Thoracic aorta (tissue), 2 donors: ENCODE measurements at places on chromosomes 4 and X. TPM values are rescaled to one million over a fixed set of nuclear protein-coding genes. Genes with fewer than 3 reads are reported as not detected.

Gene KCTD8
- total RNA-seq = 1.8 TPM

Gene FAM133A
- 0.35 TPM for total RNA-seq

- no peak for DNase-seq
Measured at GRCh38 chr4:158605393-158605792, 66.3 kb downstream of the C4orf46 start.

Gene GAGE1
- not detected for total RNA-seq

Gene PABPC1L2B
- not detected for total RNA-seq

Gene C4orf36
- not detected for total RNA-seq

GRCh38 chr4:140611854-140612253, 43.1 kb upstream of the UCP1 start:
- DNase-seq = no peak

DNA sequence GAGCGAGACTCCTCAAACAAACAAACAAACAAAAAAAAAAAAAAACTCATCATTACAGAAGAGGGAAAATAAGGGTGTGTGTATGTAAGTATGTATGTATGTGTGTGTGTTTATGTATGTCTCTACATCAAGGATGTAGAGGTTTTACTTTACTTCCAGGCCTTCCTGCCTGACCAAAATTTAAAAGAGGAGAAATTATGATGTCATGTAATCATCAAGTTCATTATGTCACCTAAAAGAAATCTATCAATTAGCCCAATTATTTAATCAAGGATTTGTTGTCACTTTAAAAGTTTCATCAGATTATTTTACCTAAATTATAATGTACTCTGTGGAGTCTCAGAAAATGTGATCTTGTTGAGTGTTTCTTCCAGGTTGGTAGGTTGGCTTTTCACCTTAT, 21.6 kb downstream of the GUCY1A1 start:
- DNase-seq = no peak

- no peak for DNase-seq
Measured at GRCh38 chrX:11952176-11952720, 186.0 kb upstream of the FRMPD4 start.

DNA sequence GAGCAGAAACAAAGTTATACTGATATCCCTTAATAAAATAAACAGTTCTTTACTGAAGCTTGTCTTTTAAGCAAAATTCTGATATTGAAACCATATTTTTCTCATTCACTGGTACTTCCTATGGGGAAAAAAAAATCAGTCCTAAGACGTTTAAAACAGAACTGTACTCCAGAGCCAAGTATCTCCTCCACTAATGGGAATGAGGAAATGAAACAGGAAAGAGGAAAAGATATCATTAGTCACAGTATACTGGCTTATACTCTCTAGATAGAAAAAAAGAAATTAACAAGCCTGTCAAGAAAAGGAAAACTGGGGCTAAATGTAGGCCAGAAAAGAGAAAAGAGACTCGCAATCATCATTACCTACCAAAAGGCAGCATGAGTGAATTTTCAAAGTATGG, 252.7 kb downstream of the CENPC start:
- no peak for DNase-seq

Gene GABRQ
- not detected for total RNA-seq

GRCh38 chr4:78684325-78685079, 91.6 kb upstream of the BMP2K start:
- DNase-seq = no peak

GRCh38 chr4:83308672-83309071, 24.1 kb upstream of the COQ2 start:
- DNase-seq = no peak

DNA sequence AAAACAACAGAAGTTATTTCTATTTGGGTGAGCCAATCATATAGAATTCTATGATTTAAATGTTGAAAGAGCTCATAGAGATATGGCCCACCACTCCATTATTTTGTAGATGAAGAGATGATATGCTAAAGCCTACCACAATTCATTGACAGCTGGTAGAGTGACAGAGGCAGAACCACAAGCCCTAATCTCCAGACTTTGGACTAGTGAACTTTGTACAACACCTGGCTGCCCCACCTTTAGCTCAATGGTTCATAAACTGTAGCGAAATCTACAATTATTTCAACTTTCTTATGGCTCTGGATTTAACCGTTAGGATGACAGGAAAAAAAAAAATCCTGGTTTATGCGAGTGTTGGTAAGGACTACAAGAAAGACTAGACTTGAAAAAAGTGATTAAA, 50.9 kb downstream of the PRKG2 start:
- DNase-seq = no peak

Gene TMEM255A
- 1.1 TPM for total RNA-seq

GRCh38 chr4:48033825-48034413, 17.3 kb downstream of the NIPAL1 start:
- no peak for DNase-seq

- DNase-seq = no peak
Measured at GRCh38 chr4:158930639-158930972, 161.8 kb downstream of the FNIP2 start.

Gene ARR3
- not detected for total RNA-seq

Gene RAB41
- total RNA-seq = not detected

Gene DSPP
- not detected for total RNA-seq

Gene GLRA3
- total RNA-seq = not detected

Gene RAI2
- 15.9 TPM for total RNA-seq
